Stimulated activated CD8-positive, alpha-beta memory T cell treated with anti-CD3 and anti-CD28 coated beads, Interleukin-7, amount 100 ng/mL, for 24 hours (primary cell): ENCODE measurements at places on chromosomes 3 and 15.

GRCh38 chr15:26937134-26937533 is 33.8 kb upstream of the GABRG3 start:
- no peak for DNase-seq

- no peak for DNase-seq
Observed at GRCh38 chr15:34892963-34893591, 76.5 kb downstream of the AQR start.

DNA sequence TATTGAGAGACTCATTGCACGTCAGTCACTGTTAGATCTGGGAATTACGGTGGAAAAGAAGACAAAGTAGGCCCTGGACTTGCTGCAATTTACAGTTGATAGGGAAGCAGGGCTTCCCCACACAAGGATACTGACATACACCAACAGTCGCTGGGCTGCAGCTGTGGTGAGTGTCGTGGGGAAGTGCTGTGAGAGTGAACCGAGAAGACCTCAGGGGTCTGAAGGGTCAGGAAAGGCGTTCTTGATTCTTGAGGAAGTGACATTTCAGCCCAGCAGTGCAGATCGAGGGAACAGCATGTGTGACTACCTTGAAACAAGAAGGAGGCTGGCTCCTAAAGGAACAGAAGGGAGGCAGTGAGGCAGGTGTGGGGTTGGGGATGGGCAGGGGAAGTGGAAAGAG is 22.5 kb downstream of the MYZAP start:
- DNase-seq = no peak

GRCh38 chr15:40891810-40892446 is 2.3 kb upstream of the VPS18 start:
- no peak for DNase-seq

DNA sequence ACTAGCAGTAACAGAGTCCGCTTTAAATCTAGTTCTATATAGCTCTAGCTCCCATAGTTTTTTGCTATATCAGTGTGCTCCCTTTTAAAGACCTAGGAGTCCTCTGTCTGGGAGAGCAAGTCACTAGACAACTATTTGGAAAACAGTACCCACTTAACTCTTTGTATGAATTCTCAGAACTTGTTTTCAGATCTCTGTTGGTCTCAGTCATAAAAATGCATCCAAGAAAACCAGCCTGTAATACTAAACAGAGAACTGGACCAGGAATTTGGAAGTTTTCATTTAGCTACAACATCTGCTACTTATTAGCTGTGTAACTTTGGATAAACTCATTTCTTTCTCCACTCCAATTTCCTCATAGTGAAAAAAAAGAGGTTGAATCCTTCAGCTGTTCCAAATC is 56.9 kb upstream of the C3orf49 start:
- DNase-seq = no peak

- no peak for DNase-seq
Observed at GRCh38 chr3:156693166-156693565, 18.8 kb downstream of the TIPARP start.

DNA sequence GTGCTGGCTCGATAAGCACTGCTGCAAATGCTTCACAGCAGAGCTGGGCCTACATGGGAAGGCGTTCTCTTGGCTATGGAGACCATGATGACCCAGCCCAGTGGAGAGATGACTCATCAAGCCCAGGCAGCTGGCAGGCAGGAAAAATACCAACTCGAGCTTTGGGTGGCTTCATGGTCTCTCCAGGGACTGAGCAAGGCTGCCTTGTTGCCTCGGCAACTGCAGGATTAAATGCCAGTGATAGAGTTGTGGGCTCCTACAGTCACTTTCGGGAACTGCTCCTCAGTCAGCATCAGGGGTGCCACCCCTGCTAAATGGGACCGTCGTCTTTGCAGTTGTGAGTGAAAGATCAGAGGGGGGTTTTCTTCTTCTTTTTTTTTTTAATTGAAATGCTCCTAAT is 54.6 kb upstream of the MYZAP start:
- no peak for DNase-seq

DNA sequence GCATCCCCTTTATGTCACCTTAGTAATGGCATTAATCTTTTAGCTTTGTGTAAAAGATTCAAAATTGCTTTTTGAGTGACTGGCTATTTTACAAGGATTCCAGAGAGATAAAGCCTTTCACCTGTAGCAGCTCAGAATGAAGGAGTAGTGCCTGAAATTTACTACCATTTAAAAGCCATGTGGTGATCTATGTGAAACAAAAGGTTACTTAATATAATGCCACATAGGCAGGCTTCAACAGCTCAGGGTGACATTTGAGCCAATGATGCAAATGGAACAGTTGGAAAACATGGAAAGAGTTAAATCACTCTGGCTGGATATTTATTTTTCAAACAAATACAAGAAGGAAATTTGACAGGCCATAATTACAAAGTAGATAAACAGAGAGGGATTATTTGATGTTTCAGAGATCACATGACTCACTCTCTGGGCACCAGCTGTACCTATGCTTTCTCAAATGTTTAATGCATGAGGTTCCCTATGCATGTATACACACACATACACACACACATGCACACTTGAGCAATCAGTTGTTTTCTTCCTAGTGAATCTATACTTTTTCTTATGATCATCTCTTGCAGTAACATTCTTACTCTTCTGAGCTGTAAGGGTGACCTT is 171.5 kb downstream of the ZMAT3 start:
- DNase-seq = no peak

GRCh38 chr3:115100806-115101205 is 46.3 kb downstream of the ZBTB20 start:
- no peak for DNase-seq

GRCh38 chr3:177597311-177598096 is 400.2 kb upstream of the TBL1XR1 start:
- DNase-seq = no peak

DNA sequence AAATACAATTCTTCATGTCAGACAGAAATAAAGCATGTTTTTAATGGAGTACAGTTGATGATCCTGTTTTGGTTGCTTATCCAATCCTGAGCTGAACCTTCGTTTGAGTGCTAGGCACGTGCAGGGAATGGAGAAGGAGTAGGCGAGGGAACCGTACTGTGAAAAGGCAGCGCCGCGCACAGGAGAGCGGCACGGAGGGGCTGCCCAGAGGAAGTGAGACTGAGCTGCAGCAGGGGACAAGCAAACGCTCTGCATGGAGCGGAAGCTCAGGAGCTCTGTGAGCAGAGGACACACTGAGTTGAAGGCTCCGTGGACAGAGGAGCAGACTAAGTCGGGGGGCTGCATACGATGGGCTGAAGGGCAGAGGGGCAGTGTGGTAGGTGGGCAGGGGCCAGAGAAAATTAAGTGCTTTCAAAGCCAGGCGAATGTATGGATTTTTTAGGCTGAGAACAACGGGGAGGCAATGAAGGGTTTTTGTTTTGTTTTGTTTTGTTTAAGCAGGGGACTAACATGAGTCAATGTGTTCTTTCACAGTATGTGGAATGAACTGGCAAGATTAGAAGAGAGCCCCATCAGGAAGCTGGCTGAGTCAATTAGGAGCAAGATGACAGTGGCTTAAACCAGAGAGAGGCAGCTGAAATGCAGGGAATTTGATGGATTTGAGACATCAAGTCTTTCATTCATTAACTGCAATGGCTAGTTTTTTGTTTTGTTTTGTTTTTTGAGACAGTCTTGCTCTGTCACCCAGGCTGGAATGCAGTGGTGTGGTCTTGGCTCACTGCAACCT is 23.8 kb upstream of the TM2D3 start:
- DNase-seq = no peak

- DNase-seq = no peak
Observed at GRCh38 chr3:191502583-191502982, 41.6 kb downstream of the PYDC2 start.

- DNase-seq = no peak
Observed at GRCh38 chr3:48684480-48685143, 1.1 kb downstream of the NCKIPSD start.

DNA sequence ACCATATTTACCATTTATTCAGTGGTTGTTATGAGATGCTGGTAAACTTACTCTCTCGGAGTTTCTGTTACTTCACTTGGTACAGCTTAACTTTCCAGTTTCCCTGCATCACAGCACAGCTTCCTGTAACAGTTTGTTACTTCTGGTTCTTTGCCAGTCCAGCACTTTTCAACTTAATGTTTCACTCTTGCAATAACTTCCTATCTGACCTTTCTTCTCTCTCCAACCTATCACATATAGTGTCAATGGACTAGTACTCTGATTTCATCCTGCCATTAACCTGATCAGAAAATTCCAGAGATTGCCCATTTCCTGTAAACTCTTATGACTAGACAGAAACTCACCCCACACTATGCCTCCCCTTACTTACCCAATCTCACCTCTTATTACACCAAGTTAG is 3.9 kb upstream of the ATP11B start:
- no peak for DNase-seq

DNA sequence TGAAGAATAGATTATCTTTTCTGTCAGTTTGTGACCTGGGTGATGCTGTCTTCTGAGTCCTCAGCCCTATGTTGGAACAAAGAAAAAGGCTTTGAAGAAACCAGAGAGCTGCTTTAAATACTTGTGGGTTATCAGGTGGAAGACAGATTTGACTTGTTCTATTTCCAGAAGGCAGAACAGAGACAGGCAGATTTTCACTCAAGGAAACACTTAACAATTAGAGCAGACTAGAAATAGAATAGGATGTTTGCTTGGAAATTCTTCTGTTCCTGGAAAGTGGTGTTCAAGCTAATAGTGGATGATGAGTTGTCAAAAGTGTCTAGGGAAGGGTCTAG is 219.4 kb downstream of the UBE2E2 start:
- no peak for DNase-seq

DNA sequence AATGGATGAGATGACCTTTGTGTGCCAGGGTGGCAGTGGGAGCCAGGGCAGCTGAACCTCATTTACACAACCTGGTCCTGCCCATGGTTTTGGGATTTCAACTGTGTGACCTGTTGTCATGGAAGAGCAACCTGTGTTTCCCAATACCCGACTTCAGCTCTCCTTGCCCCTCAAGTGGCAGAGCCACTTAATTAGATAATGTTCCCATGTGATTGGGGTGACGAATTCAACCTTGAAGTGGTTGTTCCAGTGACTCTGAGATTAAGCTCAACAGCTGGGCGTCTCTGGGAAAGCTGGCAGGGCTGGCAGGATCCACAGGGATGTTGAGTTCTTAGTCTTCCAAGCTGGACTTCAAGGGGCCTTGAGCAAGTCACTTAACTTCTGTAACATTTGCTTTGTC is 71.0 kb downstream of the THSD4 start:
- DNase-seq = no peak

- DNase-seq = no peak
Observed at GRCh38 chr3:156140001-156140595, 19.7 kb downstream of the KCNAB1 start.

GRCh38 chr15:89150762-89151664 is 62.8 kb downstream of the ABHD2 start:
- DNase-seq = no peak

GRCh38 chr3:137020315-137020714 is 62.5 kb downstream of the IL20RB start:
- DNase-seq = no peak

GRCh38 chr15:93417156-93417555 is 328.1 kb upstream of the RGMA start:
- no peak for DNase-seq

DNA sequence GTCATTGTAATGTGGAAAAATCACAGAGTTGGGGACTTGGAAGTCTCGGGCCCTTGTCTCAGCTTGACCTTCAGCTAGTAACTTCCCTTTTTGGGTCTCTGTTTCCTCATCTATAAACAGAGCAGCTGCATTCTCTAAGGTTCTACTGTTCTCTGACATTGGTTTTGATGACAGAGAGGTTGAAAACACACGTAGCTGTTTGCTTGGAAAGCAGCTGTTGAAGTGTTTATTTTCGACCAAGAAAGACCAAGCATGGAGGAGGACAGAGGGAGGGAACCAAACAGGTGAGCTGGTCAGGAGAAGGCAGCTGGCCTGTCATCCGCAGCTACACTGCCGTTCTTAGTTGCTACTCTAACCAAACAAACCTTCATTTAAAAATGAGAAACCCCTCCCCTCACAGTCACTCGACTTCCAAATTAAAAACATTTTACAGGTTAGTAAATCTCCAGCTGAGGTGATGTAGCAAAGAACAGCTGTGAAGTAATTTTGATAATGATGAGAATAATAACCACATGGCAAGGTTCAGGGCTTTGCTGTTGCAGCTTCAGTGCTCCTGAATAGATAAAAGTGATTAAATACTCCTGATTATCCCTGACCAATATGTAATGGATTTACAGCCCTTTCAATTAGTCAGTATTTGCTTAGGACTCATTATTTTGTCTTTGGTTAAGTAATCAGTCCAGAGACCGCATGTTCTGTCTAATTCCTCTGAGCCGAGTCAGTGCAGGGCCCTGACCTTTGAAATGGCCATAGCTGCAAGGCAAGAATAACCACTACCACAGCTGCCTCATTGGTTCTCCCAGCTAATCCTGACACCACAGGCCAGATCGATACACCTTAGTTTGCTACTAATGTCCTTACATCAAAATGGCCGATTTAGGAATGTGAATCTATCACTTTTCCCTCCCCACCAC is 65.3 kb downstream of the MEIS2 start:
- DNase-seq = no peak

DNA sequence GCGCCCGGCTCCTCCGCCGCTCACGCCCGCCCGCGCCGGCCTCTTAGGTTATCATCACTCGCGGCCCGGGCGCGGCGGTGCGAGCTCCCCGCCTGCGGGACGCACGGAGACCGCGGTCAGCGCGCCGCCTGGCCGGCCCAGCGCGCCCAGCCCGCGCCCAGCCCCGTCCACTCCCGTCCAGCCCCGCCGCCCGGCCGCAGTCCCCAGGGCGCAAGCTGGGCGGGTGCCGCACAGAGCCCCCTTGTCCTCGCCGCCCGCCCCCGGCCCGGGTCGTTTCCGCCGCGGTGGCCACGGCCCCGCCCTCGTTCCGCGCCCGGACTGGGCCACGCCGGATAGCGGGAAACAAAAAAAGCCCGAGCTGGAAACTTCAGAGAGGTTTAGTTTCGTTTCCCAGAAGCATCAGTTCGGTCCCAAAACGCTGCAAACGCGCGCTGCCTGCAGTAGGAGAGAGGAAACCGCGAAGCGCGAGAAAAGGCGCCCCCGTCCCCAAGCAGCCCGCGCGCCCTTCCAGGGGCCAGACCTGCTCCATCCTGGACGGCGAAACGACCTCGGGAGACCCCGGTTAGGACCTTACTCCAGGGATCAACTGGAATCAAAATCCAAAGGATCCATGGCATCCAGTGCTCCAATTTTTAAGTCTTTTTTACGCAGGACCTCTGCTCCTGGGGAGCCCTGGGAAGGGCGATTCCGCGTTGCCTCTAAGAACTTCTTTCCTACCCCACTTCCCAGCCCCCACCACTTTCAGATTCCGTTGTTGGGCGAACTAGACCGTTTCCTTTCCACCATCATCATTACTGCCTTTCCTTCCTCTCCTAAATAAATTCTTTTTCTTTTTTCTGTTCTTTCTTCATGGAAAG is at the start of gene ATP10A:
Gene ATP10A (minus strand): TSS at position 217 of the 857 bp plus-strand sequence. CDS start 231 bp downstream, outside the sequence.
- DNase-seq = no peak

DNA sequence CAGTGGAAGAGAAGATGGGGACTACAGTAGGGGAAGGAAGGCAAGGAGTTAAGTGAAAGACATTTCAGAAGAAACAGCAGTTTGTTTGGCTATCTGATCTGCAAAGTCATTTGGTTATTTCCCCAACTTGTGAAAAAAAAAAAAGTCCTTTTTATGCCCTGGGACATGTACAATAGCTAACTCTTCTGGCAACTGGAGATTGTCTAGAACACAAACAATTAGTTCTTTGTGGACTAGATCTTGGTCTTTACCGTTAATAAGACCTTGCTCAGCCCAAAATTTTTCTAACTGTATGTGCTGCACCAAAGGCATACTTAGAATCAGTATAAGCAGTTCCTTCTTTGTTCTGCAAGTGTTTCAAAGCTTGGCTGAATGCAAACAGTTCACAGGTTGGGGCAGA is 103.5 kb upstream of the NECTIN3 start:
- DNase-seq = no peak

GRCh38 chr3:193520738-193521137 is 34.0 kb downstream of the ATP13A4 start:
- DNase-seq = no peak
